OCI-M1 (cell line): ENCODE measurements at places on chromosomes 11 and 22.

GRCh38 chr11:64745521-64746328 is 1.8 kb upstream of the RASGRP2 start:
- DNase-seq, result peak; percentile 86

DNA sequence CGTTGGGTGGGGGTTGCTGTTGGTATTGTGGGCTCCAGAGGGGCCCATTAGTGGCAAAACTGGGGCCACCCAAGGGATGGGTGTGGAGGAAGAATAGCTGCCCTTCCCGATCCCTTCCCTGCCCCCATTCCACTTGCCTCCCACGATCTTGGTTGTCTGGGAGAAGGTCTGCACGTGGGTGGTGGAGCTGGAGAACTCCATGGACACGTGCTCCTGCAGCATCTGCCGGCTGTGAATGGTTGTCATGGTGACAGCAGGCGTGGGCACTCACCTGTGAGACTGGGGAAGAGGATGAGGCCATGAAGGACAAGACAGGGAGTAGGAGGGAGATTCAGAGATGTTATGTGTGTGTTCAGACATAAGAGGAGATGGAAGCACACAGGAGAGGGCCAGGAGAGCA is 2.0 kb downstream of the IGSF22 start:
- DNase-seq, result no peak

GRCh38 chr11:1549338-1550330 is 22.4 kb downstream of the DUSP8 start:
- DNase-seq, result no peak

- no peak for DNase-seq
These were observed 25.1 kb upstream of the LDLRAD3 start for GRCh38 chr11:35918716-35919115.

DNA sequence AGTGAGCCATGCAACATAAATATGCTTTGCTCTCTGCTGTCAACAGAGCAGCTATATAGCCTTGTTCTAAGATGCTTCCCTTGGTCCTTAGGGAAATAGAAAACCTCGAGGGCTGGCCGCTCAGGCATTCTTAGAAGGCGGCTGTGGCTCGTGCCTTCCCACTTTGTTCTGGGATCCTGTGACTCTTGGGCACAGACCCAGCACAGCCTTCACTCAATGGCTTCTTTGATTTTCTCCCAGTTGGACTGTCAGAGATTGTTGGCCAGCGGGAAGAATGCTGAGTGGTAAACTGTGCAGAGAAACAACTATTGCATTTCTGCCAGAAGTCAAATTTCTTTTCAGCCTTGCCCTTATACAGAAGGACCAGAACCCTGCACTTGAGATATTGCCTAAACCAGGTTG is 9.5 kb upstream of the MICAL2 start:
- no peak for DNase-seq

DNA sequence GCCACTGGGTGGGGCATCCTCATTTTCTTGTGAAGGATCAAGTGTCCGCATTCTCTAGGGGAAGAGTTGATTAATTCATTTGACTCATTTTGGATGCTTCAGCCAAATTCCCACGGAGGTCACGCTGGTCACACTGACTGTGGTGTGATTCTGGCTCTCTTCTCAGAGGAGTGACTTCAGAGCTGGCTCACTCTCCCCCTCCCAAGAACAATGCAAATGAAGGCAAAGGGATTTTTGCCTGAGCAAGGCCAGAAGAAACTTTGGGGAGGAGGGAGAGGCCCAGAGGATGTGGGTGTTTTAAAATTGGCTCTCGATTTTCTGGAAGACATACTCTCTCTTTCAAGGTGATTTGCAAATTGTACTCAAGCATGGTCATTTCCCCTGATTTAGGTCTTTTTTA is 51.1 kb upstream of the LMO2 start:
- DNase-seq, result peak; percentile 25

DNA sequence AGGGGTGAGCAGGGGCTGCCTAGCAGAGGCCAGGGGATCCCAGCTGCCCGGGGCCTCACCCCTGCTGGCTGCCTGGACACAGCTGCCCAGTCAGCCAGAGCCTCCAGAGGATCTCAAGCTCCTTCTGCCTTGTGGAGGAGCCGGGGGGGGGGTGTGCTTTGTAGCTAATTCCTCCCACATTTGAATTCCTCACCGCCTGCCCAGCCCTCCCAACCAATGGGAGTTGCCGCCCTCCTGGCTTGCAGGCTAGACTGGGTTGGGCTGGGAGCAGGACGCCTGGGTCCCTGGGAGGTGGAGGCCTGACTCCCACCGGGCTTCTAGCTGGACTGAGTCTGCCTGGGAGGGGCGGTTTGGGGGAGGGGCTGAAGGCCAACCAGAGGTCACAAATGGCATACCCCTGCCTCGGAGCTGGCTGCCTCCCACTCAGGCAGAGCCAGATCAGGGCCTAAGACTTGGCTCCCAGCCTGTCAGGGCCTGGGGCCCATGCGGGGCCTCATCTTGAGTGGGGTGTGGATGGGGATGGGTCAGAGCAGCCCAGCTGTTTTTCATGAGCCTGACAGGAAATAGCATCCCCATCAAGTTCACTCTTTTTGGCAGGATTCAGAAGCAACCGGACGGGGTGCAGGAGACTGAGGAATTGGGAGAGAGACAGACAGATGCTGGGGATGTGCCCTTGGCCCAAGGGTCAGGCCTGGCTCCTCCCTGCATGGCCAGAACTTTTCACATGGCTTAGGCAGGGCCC is 29.2 kb upstream of the PDE2A start:
- no peak for DNase-seq

DNA sequence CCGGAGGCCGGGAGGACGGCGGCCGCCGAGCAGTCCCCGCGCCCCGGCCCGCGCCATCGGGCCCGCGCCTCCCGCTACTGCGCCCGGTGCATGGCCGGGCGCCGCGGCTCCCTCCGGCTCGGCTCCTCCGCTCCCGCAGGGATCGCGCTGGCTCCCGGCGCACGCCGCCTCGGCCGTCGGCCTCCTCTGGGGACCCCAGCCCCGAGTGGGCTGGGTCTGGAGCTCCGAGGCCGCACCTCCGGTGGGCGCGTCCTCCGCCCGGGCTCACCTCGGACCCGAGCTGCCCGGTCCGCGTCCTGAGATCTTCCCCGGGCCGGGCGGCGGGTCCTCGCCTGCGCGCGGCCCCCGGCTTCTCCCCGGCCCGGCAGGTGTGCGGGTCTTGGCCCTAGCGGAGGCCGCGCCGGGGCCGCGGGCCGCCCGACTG is 251 bp downstream of the SHISA8 start:
- DNase-seq, result no peak

- no peak for DNase-seq
These were observed 13.3 kb downstream of the MS4A13 start for GRCh38 chr11:60528465-60528864.

GRCh38 chr11:121443688-121444275 is 8.3 kb upstream of the SORL1 start:
- no peak for DNase-seq

DNA sequence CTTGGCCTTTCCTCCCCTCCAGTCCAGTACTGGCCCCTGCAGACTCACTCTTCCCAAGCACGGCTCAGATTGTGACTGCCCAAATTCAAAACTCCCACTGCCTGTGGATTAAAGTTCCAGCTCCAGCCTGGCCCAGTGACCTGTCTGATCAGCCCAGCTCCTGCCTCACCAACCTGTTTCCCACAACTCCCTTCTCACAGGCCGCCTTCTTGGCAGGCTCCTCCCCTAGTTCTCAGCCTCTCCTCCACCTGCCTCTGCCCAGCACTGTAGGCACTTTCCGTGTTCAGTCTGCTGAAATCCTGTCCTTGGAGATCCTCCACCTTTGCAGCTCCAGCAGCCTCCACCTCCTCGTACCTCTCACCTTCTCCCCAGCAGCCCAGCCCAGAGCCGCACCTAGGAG is 68.6 kb downstream of the MICAL2 start:
- DNase-seq, result no peak
